Lung (tissue), 17 donors: ENCODE measurements at places on chromosomes 5 and 9. TPM values are rescaled to one million over a fixed set of nuclear protein-coding genes. Genes with fewer than 3 reads are reported as not detected.

The IFNA1 gene
- total RNA-seq, result not detected

The PIGO gene
- 38.1 TPM for total RNA-seq

The C9orf153 gene
- 0.12 TPM for total RNA-seq

The SMAD5 gene
- 44.2 TPM for total RNA-seq

The C8G gene
- not detected for total RNA-seq

The TPRN gene
- total RNA-seq, result 8.9 TPM

The GOLGA2 gene
- 137 TPM for total RNA-seq

The N4BP3 gene
- 11.4 TPM for total RNA-seq

The ADAMTS6 gene
- total RNA-seq, result 16.8 TPM

The SNCB gene
- total RNA-seq, result not detected

The ARL14EPL gene
- not detected for total RNA-seq

The PCBD2 gene
- 9.4 TPM for total RNA-seq

The HTR1A gene
- total RNA-seq, result 0.20 TPM

The IL3 gene
- total RNA-seq, result not detected

The NNT gene
- total RNA-seq, result 96.9 TPM

The PHF24 gene
- 0.48 TPM for total RNA-seq

The THBS4 gene
- total RNA-seq, result 4.2 TPM
